ENCODE measurements at places on chromosomes 6 and 20. TPM values are rescaled to one million over a fixed set of nuclear protein-coding genes. Genes with fewer than 3 reads are reported as not detected.

GRCh38 chr6:107437691-107438090, 21.7 kb downstream of the PDSS2 start:
- DNase-seq = no peak

GRCh38 chr6:72861935-72862432, 240.1 kb downstream of the KCNQ5 start:
- DNase-seq = no peak

TRIM40 gene
- not detected for total RNA-seq

TFAP2D gene
- not detected for total RNA-seq

CLIC5 gene
- total RNA-seq = 3.5 TPM

Data from kidney epithelial cell (primary cell).